ENCODE measurements at places on chromosomes 6 and 20.

GRCh38 chr20:51731731-51732095 lies 36.5 kb downstream of the ATP9A start:
- no peak for DNase-seq

DNA sequence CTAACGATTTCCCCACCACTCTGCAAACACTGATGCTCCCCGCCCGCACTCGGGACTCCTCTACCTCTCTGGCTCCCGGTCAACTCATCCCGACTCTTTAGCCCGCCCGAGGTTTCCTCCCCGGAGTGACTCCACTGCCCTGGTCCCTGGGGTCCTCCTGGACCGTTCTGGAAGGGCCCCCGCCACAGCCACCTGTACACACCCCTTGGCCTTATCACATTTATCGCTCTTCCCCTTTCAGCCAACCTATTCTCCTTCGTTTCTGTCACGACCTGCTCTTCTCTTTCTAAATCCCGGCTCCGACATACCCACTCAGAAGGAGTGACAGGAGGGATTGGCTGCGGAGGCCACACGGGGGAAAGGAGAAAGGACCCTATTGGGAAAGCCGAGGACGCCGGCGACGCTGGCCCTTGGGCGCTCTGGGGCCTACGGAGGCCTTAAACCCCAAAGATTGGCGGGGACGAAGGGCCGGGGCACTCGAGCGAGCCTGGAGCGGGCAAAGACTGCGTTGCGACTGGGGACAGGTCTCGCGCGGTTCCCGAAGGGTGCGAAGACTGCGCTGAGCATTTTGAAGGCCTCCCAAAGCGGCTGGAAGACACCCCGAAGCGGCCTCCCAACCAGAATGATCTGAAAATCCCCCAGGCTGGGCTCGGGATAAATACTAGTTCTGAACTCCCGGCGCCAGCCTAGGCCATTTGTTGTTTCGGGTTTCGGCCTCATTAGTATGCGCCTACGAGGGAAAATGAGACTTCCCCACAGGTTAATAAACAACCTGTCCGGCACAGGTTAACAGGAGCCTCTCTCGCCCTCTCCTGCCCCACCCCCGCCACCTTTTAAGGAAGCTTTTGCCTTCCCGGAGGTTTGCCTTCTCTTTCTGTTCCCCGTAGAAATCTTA lies 9.2 kb downstream of the SIM1 start:
- DNase-seq, result no peak

DNA sequence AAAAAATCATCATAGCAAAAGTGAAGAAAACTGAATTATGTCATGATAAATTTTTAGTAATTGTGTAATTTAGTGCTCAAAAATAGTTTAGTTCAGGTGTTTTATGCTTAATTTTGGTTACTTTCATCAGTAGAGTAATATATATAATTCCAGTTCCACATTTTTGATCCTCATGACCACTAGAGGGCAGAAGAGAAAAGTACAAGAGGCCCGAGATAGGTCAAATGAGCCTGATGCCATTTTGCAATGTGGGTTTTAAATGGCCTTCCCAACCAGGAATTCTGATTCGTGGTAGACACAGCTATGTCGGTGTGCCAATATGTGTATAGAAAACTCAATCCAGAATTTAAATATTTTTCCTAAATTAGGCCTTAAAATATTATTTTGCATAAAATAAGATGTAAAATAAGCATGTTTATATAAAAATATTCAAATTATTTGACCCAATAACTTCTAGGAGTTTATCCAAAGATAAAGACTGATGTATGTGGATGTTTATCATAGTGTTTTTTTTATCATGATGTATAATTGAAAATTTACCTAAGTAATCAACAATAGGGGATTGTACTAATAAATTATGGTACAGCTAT lies 159.7 kb upstream of the RPS6KA2 start:
- no peak for DNase-seq

- DNase-seq, result no peak
Measured at GRCh38 chr6:148441454-148441911, 98.8 kb downstream of the SASH1 start.

- no peak for DNase-seq
Measured at GRCh38 chr6:166317261-166318212, 9.3 kb upstream of the PRR18 start.

DNA sequence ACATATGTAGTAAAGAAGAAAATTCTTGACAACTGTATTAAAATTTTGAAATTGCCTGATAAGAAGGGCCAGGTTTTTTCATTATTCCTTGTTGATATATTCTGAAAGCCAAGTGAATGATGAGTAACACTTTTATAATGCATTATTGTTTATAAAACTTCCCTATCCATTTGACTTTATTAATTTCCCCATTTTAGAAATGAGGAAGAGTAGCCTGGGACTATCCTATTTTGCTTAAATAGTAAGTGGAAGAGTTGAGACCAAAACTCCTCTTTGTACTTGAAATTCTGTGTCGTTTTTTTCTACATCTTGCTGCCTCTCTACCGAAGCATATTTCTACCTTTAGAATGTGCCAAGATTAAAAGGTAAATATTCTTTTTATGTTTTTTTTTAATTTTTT lies 39.7 kb downstream of the TRMT11 start:
- no peak for DNase-seq

DNA sequence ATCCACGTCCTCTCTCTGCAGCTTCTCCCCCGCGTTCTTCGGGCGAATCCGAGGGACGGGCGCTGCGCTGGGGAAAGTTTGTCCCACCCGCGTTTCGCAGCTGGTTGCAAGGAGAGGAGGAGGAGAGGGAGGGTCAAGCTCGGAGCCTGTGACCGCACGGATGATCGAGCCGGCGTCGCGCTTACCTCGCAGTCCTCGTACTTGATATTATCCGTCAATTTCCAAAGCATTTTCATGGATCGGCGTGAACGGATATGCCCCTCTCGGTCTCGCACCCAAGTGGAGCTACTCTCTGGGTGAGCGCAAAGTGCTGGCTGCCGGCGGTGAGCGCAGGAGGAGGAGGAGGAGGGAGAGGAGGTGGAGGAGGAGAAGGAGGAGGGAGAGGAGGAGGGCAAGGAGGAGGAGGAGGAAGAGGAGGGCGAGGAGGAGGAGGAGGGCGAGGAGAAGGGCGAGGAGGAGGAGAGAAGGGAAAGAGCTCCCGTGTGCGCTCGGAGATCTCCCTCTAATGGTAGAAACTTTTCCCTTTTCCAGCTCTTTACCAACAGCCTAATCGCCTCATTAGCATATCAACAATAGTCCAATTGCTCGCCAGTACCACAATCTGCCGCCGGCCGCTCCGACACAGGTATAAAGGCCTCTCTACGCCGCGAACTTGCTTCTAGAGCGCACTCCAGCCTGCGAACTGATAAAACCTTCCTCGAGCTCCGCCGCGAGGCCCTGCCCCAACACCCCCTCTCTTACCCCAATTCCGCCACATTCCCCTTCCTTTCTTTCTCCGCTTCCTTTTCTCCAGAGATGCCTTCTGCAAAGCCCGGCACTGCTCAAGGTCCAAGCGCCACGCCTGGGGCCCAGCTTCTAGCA lies at the start of gene TFAP2A:
Gene TFAP2A (minus strand): TSS at position 319 of the 861 bp plus-strand sequence. CDS start 83 bp downstream, at position 236.
- no peak for DNase-seq

DNA sequence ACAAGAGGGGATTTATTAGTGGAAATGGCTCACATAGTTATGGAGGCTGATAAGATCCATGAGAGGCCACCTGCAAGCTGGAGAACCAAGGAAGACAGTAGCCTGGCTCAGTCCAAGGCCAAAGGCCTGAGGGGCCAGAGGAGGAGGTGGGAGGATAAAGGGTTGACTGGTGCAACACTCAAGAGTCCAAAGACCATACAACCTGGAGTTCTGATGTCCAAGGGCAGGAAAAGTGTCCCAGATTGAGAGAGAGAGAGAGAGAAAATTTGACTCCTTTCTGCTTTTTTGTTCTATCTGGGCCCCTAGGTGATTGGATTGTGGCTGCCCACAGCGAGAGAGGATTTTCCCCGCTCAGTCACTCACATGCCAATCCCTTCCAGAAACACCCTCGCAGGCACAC lies 8.0 kb downstream of the HLA-F start:
- no peak for DNase-seq

DNA sequence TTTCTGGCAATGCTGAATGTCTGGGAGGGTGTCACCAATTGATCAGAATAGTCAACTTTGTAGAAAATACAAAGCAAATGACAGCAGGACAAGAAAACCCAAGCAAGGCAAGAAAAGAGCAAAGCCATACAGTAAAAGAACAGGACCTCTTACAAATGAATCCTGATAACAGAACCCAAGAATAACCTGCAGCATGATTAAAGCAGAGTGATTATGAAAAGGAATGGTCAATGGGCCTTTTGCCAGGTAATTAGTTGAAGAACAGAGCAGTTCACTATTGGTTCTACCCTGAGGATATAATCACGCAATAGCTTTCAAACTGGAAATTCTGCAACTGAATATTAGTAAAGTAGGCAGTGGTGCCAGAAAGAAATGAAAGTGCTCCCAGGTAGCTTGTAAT lies 319.8 kb downstream of the FRK start:
- no peak for DNase-seq

DNA sequence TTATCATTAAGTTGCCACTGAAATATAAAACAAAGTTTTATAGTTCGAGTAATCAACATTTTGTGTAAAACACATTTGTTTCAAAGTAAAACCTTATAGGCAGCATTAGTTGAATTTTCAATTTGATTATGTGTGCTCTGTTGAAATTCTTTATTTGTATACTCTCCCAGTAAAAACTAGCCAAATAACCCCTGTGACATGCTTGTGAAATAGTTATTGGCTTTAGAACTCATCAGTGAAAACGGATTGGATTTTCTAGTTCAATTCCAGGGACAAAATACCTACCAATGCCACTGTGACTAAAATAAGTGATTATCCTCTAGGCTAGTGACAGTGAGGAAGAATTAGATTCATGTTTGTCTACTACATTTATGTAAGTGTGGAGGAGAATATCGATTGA lies 212.9 kb downstream of the TMEM200A start:
- no peak for DNase-seq

GRCh38 chr6:132695773-132696172 lies 18.1 kb downstream of the VNN1 start:
- no peak for DNase-seq

DNA sequence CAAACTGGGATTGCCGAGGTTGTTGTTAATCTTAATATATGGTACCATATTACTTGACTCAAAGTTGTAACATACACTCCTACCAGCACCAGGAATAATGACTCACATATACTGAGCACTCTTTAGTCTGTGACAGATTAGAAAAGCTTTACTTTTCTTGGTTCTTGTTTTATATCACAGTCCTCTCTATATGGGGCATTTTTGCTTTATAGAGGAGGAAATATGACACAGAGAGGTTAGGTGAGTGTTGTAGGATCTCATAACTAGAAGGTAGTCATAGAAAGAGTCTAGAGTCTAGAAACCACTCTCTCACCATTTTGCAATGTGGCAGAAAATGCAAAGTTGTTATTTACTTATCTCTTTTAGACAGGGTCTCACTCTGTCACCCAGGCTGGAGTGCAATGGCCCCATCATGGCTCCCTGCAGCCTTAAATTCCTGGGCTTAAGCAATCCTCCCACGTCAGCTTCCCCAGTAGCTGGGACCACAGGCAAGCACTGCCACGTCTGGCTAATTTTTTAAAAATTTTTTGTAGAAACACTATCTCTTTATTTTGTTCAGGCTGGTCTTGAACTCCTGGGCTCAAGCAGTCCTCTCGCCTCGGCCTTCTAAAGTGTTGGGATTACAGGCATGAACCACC lies 13.4 kb downstream of the TRIM38 start:
- no peak for DNase-seq

GRCh38 chr6:44262467-44263353 lies 2.6 kb downstream of the NFKBIE start:
- DNase-seq, result no peak

GRCh38 chr6:15623276-15624116 lies 39.3 kb downstream of the DTNBP1 start:
- no peak for DNase-seq

DNA sequence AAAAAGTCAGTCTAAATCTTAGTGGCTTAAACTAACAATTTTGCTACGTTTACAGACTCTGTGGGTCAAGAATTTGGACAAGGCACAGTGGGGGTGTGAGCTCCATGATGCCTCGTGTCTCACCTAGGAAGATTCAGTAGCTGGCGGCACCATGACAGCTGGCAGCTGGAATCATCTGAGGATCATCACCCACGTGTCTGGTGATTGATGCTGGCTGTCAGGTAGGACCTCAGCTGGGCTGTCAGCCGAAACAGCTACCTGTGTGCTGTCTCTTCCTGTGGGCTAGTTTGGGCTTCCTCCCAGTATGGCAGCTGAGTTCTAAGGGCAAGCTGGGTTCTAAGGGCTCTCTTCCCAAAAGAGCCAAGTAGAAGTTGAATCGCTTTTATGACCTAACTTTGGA lies 26.4 kb upstream of the DLGAP4 start:
- no peak for DNase-seq

- DNase-seq, result no peak
Measured at GRCh38 chr6:159053781-159054398, 9.1 kb upstream of the TAGAP start.

GRCh38 chr6:44007818-44008621 lies 119.2 kb downstream of the MRPL14 start:
- peak; percentile 51 for DNase-seq

DNA sequence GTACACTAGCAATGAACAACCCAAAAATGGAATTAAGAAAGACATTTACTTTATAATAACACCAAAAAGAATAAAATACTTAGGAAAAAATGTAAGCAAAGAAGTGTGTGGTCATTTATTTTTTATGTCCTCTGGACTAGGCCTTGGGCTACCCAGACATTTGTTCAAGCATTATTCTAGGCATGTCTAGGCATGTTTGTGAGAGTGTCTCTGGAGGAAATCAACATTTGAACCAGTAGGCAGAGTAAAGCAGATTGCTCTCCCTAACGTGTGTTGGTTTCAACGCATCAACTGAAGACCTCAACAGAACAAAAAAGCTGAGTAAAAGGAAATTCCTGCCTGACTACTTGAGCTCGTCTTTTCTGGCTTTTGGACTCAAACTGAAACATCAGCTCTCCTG lies 84.5 kb downstream of the ANKEF1 start:
- DNase-seq, result no peak

DNA sequence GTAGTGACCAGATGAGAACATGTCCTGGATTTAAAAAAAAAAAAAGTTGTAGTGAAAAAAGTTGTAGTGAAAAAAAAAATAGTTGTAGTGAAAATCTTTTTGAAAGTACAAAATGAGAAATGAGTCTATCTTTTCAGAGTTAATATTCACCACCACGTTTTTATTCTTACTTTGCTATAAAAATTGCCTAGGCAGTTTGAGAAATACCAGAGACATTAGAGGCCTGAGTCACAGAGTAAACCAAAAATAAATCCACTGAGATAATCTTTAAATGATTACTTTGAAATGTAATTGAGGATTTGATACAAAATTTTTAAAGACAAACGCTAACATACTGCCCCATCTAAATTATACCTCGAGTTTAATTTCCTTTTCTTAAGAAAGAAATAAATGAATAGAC lies 101.2 kb upstream of the TIAM2 start:
- DNase-seq, result no peak

GRCh38 chr6:67888886-67889681 lies 746.0 kb upstream of the ADGRB3 start:
- DNase-seq, result no peak

GRCh38 chr20:34037121-34037520 lies 43.4 kb downstream of the RALY start:
- DNase-seq, result no peak

- no peak for DNase-seq
Measured at GRCh38 chr20:2261046-2261485, 34.7 kb upstream of the TGM3 start.

- DNase-seq, result no peak
Measured at GRCh38 chr6:162219266-162219665, 508.3 kb downstream of the PRKN start.

Measured in cardiac septum (tissue), 1 donor.